Eye (tissue), 1 donor: ENCODE measurements at places on chromosomes 11 and 22.

DNA sequence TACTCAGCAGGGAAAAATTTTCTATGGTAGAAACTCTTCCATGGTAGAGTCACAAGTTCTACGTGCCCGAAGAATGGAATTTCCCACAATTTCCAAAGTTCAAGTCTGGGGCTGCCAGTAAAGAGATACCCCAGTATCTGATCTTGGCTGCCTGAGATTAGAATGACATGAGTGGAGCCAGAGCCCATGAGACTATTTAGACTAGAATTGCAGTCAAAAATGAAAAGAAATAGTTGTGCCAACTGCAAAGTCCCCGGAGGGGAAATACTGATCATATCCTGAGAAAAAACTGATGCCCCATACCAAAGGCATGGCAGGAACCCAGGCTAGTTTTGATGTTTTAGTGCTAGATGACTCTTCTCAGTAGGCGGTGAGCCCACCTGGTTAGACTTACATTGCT is 11.2 kb downstream of the MAJIN start:
- DNase-seq = no peak

GRCh38 chr22:18067548-18068341 is 10.0 kb upstream of the PEX26 start:
- DNase-seq = no peak

DNA sequence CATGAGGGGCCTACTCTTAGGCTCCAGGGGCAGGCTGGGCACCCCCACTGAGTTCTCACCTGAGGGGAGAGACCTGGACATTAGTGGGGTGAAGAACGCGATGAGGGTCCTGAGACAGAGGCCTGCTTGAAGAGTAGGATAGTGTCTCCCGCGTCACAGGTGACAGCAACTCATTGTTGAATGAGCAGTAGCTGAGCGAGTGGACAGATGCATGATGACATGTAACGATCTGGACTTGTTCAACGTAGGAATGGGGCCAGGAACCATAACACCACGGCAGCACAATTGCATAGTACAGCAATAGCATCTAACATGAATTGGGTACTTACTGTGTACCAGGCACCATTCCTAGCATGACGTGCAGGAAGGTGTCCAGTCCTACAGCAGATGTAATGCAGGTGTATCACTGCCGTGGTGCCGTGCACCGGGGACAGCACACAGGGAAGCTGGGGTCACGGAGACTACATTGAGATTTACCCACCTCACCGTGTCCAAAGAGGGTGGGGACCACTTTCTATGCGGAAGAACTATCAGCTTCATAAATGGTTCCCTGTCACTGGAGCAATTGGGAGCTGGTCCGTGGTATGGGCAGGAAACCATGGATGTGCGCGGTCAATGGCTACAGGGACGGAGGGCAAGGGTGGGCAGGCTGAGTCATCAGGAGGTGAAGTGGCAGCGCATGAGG is 1019.1 kb downstream of the TBC1D22A start:
- no peak for DNase-seq

GRCh38 chr11:44188643-44189042 is 93.2 kb downstream of the EXT2 start:
- no peak for DNase-seq

DNA sequence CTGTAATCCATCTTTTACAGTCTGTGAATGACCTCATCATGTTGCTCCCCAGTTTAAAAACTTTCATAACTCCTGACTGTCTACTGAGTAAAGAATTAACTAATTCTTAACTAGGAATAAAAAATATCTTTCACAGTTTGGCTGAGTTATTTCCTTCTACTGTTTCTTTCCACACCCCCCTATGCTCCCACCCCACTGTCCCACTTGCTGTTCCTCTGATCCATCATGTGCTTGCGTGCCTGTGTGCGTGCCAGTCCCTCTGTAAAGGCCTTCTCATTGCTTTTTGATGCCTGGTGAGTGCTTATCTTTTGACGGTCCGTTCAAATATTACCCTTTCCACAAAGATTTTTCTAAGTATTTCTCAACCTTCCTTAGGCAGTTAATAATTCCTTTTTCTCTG is 55.6 kb downstream of the ATG16L2 start:
- DNase-seq = no peak

DNA sequence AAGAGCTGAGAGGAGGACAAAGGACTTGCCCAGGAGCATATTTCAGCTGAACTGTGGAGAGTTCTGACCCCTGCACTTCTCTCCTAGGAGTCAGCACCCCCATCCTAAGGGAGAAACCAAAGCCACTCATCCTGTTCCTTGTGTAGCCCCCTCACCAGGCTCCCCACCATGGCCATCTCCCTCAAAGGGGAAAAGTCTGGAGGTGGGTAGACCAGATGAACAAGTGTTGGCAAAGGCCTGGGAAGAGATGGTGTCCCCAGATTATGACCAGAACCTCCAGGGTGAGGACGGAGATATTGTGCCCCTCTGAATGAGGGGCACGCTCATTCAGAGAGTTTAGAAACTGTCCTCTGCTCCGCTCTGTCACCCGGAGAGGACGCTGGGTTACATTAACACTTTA is 880.0 kb downstream of the BRD1 start:
- DNase-seq = no peak

GRCh38 chr11:127042445-127042844 is 41.9 kb upstream of the KIRREL3 start:
- no peak for DNase-seq

- peak; percentile 35 for DNase-seq
Measured at GRCh38 chr11:86360775-86361395, 13.8 kb upstream of the CCDC81 start.

GRCh38 chr22:40004836-40005235 is 10.1 kb downstream of the FAM83F start:
- no peak for DNase-seq

DNA sequence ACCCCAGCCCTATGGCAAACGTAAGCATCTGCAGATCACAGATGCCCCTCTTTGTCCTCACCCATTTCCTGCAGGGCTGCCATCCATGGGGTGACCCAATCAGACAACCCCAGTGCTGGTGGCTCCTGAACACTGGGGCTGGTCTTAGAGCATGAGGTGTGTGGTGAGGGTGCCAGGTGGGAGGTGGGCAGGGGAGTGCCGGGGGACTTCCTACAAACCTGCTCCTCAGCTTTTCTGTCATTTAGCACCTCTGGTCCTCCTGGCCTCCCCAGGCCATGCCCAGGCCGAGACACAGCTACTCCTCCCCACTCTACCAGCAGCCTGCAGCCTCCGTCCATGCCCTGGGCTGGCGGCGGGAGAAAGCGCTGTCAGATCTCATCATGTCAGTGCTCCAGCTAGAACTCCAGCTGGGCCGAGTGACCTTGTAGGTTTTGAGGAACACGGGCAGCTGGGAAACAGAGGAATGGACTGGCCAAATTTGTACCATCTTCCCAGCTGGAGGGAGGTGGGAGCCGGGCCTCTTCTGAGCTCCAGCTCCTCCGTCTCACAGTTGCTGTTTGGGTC is 157.7 kb upstream of the NECTIN1 start:
- DNase-seq = peak; percentile 97

- DNase-seq = no peak
Measured at GRCh38 chr11:34155757-34156062, 50.3 kb downstream of the NAT10 start.

- DNase-seq = no peak
Measured at GRCh38 chr11:61102667-61103571, 630 bp downstream of the CD5 start.

GRCh38 chr22:16961477-16962186 is 46.4 kb downstream of the GAB4 start:
- DNase-seq = no peak

DNA sequence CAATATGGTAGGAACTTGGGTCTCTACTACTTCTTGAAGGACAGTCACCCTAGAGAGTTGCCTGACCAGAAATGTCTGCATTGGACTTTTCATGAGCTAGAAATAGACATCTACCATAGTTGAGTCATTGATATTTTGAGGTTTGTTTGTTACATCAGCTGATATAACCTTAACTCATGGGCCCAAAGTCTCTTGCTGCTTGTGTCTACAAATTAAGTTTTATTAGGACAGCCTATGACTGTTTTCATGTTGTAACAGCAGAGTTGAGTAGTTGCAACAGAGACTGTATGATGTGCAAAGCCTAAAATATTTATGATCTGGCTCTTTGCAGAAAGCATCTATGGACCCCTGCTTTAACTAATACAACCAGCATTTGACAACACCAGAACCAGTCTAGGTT is 155.3 kb downstream of the MIAT start:
- no peak for DNase-seq

GRCh38 chr11:61803889-61804647 is 11.4 kb downstream of the FEN1 start:
- no peak for DNase-seq

GRCh38 chr22:20583471-20583922 is 76.1 kb downstream of the MED15 start:
- DNase-seq = no peak

DNA sequence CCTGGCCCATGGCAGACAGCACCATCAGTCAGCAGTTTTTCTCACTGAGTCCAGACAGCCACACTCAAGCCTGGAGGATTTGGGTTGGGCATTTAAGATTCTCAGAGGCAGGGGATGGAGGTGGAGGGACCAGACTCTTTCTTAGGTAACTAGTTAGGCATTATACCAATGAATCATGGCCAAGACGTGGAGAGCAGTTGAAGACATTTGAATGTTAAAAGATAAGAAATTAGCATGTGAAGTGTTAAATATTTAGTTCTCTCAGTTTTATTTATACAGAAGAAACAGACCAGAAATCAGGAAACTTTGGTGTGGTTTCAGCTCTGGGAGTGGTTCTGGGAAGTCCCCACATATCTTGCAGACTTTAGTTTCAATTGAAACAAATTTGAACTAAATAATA is 9.9 kb downstream of the GTF2H1 start:
- DNase-seq = no peak

DNA sequence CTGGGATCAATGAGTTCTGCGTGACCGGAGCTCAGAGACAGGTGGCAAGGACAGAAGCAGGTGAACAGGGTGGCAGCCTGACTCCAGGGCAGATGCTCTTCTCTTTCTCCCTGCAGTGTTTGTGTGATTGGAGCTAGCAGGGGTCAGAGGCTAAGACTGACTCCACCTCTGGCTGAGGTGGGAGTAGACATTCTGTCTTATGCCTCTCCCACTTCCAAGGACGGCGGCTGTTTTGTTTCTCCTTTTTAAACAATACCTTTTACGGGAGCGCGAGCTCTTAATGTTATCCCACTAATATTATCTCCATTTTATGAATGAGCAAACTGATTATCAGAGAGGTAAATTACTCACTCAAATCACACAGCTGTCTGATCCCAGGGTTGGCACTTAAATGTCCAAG is 323.7 kb downstream of the MIAT start:
- DNase-seq = no peak

GRCh38 chr11:2548596-2548995 is 103.8 kb downstream of the KCNQ1 start:
- no peak for DNase-seq

GRCh38 chr22:45677063-45677462 is 5.4 kb downstream of the ATXN10 start:
- no peak for DNase-seq

- DNase-seq = peak; percentile 76
Measured at GRCh38 chr11:35721651-35722282, 59.2 kb downstream of the TRIM44 start.

- no peak for DNase-seq
Measured at GRCh38 chr22:38049812-38050619, 7.2 kb upstream of the PICK1 start.

DNA sequence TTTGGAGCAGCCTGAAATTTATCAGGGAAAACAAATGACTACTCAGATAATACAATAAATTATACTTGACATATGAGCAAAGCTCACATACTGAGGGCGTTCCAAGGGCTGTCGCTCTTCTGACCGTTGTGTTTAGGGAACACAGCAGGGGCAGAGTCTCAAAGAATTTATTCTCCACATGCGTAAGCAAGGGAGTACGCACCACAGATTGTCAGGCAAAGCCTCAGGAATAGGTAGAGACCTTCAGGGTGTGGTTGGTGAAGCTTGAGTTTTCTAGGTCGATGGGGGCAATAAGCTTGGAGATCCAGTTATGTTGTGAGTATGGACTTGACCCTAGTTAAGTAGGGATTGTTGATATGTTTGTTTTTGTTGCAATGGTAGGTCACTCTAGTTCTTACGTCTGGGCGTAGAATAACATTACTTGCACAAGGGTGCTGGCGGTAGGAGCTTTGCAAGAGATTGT is 830 bp downstream of the ACAT1 start:
- peak; percentile 81 for DNase-seq

DNA sequence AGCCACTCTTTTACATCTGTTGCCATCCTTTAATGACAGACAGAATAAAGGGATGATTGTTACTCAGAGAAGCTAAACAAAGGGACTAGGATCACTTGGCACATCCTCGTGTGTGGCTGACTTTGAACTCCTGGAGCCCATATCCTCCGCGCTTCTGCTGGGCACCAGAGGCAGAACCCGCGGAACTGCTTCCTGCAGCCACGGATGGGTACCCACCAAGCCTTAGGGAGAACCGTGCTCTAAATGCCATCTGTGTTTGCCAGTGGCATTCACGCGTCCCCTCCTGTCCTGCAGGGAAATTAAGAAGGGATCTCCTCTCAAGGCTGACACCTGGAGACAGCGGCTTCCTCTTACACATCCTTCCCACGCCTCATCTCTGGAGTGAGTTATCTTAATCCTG is 294.4 kb downstream of the NTM start:
- no peak for DNase-seq

DNA sequence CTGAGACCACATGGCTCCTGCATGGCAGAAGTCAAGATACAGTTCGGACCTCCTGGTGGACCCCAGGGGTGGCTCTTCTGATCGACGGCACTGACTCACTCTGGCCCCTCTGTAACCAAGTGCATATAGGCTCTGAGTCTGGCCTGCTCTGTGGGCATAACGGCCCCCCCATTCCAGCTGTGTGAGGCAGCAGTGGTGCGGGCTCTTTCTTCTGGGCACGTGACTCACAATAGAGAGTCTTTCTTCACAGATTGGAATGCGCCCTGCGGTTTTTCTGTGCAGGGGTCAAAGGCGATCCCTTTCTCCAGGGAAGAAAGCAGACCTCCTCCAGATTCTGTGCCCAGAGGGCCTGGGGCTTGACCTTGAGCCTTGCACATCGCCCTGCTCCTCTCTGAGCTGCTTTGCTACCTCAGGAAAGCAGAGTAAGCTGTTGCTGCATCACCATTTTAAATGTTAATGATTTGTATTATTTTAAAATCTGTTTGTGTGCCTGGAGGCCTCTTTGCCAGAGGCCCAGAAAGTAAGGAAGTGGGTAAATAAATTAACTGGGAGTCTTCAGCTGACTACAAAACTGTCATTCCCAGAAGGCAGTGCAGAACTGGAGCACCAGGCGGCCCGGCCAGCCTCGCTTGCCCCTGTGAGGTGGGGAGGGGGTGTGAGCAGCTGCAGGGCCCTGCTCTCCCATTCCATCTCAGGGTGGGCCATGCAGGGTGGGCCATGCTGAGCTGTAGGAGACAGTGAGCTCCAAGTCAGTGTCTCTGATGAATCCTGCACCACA is 199.0 kb downstream of the GRIK4 start:
- peak; percentile 89 for DNase-seq

- no peak for DNase-seq
Measured at GRCh38 chr11:126438272-126438671, 82.8 kb downstream of the ST3GAL4 start.

GRCh38 chr11:17766073-17766359 is 31.4 kb downstream of the KCNC1 start:
- no peak for DNase-seq

GRCh38 chr22:20615021-20615420 is 107.6 kb downstream of the MED15 start:
- DNase-seq = peak; percentile 51

- DNase-seq = no peak
Measured at GRCh38 chr11:12667646-12668045, 6.6 kb upstream of the TEAD1 start.

- DNase-seq = no peak
Measured at GRCh38 chr11:95445746-95446333, 214.8 kb upstream of the SESN3 start.

GRCh38 chr22:31128156-31128555 is 5.4 kb downstream of the INPP5J start:
- no peak for DNase-seq

- DNase-seq = no peak
Measured at GRCh38 chr11:111954154-111954553, 17.0 kb downstream of the DIXDC1 start.
